ENCODE measurements at places on chromosomes 13 and 19. TPM values are rescaled to one million over a fixed set of nuclear protein-coding genes. Genes with fewer than 3 reads are reported as not detected.

Gene CEACAM20
- total RNA-seq = not detected

Gene GRIN2D
- total RNA-seq = not detected

Gene FGF22
- not detected for total RNA-seq

DNA sequence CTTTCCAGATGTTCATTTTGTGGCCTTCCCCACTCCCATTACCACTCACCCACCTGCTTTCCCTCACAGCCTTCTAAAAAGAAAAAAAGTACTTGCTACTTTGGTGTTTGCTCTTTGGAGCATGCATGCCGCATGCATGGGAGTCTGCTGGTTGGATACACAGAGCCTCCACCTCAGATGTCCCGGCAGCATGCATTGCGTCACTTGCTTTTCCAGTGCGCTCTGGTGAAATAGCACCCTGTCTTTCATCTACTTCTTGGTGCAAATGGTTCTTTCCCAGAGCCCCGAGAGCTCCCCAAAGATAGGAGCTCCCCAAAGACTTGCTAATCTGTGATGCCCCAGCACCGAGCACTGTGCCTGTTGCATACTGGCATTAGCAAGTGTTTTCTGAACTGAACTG is 333.2 kb upstream of the ZNF507 start:
- no peaks in the 10 kb centered on the region for H3K4me1 ChIP-seq
- H3K27ac ChIP-seq = no peak overlapping the region
- no peak for DNase-seq
- no peaks in the 10 kb centered on the region for H3K36me3 ChIP-seq
- no peaks in the 10 kb centered on the region for H3K27me3 ChIP-seq

GRCh38 chr19:34282611-34283519 is 28.5 kb downstream of the GARRE1 start:
- H3K27me3 ChIP-seq = no peaks in the 10 kb centered on the region
- no peak for DNase-seq
- peaks cover 6% of the 10 kb centered on the region for H3K4me1 ChIP-seq
